Stimulated activated CD4-positive, alpha-beta T cell treated with anti-CD3 and anti-CD28 coated beads, Interleukin-2, amount 100 ng/mL, for 48 hours (primary cell): ENCODE measurements at places on chromosomes 1 and 21.

GRCh38 chr21:14870853-14871149 is 194.0 kb downstream of the NRIP1 start:
- DNase-seq: no peak

- peak; percentile 51 for DNase-seq
Measured at GRCh38 chr1:160550572-160551034, 27.5 kb upstream of the SLAMF6 start.

DNA sequence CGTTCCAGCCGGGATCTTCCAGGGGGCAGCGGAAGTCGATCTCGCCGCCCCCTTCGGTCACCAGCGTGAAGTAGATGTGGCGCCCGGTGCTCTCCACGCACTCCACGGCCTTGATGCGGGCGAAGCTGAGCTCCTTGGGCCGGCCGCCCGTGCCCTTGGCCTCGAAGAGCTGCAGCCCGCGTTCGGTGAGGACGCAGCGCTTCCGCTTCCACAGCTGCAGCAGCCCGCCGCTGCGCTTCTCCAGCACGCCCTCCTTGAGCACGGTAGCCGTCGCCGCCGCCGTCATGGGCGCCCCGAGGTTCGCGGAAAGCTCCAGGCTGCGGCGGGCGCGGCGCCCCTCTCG is 516 bp downstream of the PHLDA3 start:
- DNase-seq: no peak

GRCh38 chr1:41662765-41663437 is 178.4 kb upstream of the EDN2 start:
- no peak for DNase-seq
